ENCODE measurements at places on chromosomes 3 and 15.

- no peak for DNase-seq
These were observed 110.7 kb upstream of the TMCO5A start for GRCh38 chr15:37823601-37824275.

DNA sequence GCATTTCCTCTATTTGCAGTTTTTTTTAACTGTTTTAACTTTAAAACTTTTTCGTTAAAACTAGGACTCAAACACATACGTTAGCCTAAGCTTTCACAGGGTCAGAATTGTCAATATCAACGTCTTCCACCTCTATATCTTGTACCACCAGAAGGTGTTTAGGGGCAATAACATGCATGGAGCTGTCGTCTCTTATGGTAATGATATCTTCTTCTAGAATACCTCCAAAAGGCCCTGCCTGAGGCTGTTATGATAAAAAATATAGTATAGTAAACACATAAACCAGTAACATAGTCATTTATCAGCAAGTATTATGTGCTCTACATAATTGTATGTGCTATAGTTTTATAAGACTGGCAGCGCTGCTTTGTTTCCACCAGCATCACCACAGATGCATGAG, 76.3 kb upstream of the MLF1 start:
- DNase-seq = no peak

- no peak for DNase-seq
These were observed 63.6 kb upstream of the MEF2A start for GRCh38 chr15:99502182-99502581.

- no peak for DNase-seq
These were observed 698 bp downstream of the IL1RAP start for GRCh38 chr3:190514413-190515153.

- DNase-seq = no peak
These were observed 473.3 kb downstream of the OTOL1 start for GRCh38 chr3:161969867-161970266.

DNA sequence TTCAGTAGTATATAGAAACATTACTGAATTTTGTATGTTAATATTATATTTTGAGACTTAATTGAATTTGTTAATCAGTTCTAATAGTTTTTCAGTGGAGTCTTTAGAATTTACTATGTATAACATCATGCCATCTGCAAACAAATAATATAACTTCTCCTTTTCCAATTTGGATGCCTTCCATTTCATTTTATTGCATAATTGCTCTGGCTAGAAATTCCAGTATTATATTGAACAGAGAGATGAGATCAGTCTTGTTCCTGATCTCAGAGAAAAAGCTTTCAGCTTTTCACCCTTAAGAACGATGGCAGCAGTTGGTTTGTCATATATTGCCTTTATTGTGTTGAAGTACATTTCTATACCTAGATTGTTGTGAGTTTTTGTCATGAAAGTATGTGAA, 40.4 kb downstream of the OR4F15 start:
- DNase-seq = no peak

- no peak for DNase-seq
These were observed 5.4 kb upstream of the CYP1A1 start for GRCh38 chr15:74730619-74731316.

- peak; percentile 94 for DNase-seq
These were observed 618.1 kb downstream of the PYDC2 start for GRCh38 chr3:192079098-192079497.

- DNase-seq = no peak
These were observed 127.2 kb upstream of the PLSCR5 start for GRCh38 chr3:146732325-146732724.

DNA sequence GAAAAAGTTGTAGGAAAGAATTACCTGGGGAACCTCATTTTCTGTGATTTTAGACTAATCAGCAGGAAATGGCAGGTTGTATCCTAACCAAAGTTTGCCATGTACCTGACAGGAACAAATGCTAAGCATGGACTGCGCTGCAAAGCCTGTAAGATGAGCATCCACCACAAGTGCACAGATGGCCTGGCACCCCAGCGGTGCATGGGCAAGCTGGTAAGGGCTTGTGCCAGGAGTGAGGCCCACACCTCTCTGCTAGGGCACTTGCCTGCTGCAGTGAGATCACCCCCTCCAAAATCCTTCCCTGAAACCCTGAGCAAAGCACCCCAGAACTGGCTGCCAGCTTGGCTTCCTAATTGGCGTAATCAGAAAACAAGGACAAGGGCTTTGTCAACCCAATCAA, 102.6 kb downstream of the STAC start:
- no peak for DNase-seq

DNA sequence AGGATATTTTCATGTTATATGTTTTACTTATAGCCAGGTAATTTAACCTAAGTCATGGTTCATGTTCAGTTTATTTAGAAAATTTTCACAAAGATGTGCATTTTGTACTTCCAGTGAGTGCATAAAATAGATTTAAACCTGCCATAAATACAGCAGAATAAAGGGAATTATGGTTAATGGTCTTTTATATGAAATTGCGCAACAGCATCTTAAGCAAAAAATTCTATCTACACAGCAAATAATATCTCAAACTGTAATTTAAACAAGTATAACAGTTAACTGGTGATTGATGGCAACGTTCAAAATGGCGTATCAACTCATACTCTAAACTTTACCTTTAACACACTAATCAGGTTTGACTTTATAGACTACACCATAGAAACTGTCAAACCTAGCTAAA, 97.6 kb downstream of the ROBO1 start:
- DNase-seq = no peak

GRCh38 chr15:40300771-40301170, 7.0 kb downstream of the PLCB2 start:
- no peak for DNase-seq

- DNase-seq = no peak
These were observed 458.0 kb downstream of the ZNF385D start for GRCh38 chr3:21292971-21293370.

GRCh38 chr3:126342991-126343648, 14.1 kb downstream of the KLF15 start:
- no peak for DNase-seq

GRCh38 chr15:58908550-58909309, 24.7 kb downstream of the SLTM start:
- DNase-seq = no peak

- DNase-seq = peak; percentile 93
These were observed at the start of gene MED12L for GRCh38 chr3:151085227-151085888. Gene MED12L (plus strand): TSS chr3:151085664. CDS start chr3:151086927, 1,263 bp downstream.

DNA sequence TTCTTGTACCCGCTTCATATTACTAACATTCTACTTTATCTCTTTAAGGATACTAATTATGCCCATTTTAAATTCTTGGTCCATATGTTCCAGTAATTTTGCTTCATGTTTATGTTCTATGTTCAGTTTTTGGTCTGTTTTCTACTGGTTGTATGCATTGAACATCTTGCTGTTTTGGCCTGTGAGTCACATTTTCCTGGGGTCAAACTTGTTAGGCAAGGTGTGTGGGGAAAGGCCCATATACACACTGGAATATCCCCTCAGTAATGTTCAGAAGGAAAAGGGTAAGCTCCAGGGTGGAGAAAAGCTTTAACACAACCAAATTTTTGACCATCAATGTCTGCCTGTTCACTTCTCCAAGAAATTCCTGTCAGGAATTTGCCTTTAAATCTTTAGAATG, 337.7 kb downstream of the SLC9A9 start:
- no peak for DNase-seq

DNA sequence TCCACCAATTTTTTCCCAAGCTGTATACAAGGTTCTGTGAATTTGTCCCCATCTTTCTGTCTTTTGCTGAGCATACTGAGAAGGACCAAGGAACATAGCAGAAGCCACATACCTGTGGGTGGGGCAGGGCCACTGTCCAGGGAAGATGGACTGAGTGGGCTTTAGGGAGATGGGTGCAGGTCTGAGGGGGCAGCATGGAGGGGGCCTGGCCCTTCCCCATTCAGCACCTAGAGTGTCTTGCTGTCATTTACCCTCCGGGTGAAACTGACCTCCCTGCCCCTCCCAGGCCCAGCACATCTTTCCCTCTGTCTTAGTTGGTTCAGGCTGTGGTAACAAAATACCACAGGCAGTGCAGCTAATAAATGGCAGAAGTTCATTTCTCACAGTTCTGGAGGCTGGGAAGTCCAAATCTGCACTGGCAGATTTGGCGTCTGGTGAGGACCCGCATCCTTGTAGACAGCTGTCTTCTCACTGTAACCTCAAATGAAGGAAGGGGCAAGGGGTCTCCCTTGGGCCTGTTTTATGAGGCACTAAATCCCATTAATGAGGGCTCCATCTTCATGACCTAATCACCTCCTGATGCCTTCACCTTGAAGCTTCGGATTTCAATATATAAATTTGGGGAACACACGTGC, 180.0 kb upstream of the SMAD3 start:
- no peak for DNase-seq

DNA sequence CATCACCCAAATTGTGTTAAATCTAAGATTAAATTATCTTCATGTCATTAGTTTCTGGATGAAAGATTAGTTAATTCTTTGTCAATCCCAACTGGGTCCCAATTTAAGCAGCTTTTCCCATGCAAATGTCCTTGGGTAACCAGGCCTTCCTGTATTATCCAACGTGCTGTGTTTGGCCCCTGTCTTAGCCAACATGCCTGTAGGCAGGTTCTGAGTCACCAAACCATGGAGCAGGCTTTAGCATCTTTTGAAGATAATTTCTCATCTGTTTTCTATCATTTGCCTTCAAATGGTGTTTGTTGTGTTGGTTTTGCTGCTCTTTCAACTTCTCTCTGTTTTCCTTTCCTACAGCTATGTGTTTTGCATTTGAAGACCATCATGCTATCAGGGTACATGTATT, 216.2 kb downstream of the ITPR1 start:
- no peak for DNase-seq

- DNase-seq = peak; percentile 3
These were observed 179.7 kb upstream of the NDN start for GRCh38 chr15:23866832-23867231.

DNA sequence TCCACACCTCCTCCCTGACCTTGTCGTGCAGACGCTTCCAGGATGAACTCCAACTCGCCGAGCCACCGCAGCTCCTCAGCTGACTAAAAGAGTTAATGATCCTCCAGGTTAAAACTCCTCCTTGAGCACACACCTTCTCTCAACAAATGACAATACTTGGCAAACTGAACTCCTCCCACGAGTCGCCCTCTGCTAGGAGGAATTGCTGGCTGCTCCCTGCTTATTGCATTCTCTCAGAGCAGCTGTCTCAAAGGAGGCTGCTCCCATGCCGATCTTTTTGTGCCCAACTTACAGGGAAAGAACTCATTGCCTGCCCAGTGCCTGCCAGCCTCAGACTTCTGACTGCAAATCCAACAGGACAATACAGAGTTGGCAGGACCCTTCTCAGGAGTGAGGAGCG, at the start of gene ATP13A4:
Gene ATP13A4 (minus strand): TSS at position 85 of the 400 bp plus-strand sequence. CDS start 96 bp downstream, outside the sequence.
- DNase-seq = peak; percentile 46

GRCh38 chr3:193897288-193897687, 238.7 kb upstream of the HES1 start:
- no peak for DNase-seq

DNA sequence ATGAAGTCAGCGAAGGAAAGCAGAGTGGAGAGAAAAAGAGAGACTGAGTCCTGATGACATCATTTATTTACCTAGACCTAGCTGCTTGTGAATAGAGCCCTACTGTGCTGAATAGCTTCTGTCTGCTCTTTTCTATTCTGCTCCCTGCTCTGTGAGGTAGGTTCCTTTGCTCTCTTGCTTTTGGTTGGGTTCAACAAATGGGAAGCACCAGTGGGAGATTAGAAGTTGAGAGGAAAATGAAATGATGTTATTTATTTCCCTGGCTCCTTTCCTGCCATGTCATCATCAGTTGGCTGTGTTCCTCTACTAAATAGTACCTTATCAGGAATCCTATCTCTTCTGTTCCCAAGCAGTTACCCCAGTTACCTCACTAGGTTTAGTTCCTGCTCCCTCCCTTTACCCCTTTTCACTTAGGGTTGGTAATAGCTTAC, 23.5 kb downstream of the DTWD1 start:
- no peak for DNase-seq

- no peak for DNase-seq
These were observed 4.1 kb downstream of the DET1 start for GRCh38 chr15:88542342-88542733.

DNA sequence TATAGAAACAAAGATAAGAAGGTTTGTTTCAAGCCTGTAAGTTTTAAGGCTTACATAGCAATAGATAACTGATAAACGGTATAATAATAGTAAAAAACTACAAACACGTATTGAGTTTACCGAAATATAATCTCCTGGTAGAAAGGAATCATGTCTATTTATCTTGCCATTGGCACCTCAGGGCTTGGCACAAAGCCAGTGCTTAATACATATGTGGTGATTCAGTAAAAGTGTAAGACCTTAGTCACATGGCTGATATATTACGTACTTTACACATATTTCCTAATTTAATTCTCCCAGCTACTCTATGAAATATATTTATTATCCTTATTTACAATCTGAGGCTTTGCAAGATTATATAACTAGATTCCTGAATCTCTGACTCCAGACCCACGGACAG, 32.0 kb upstream of the SLCO3A1 start:
- DNase-seq = no peak

DNA sequence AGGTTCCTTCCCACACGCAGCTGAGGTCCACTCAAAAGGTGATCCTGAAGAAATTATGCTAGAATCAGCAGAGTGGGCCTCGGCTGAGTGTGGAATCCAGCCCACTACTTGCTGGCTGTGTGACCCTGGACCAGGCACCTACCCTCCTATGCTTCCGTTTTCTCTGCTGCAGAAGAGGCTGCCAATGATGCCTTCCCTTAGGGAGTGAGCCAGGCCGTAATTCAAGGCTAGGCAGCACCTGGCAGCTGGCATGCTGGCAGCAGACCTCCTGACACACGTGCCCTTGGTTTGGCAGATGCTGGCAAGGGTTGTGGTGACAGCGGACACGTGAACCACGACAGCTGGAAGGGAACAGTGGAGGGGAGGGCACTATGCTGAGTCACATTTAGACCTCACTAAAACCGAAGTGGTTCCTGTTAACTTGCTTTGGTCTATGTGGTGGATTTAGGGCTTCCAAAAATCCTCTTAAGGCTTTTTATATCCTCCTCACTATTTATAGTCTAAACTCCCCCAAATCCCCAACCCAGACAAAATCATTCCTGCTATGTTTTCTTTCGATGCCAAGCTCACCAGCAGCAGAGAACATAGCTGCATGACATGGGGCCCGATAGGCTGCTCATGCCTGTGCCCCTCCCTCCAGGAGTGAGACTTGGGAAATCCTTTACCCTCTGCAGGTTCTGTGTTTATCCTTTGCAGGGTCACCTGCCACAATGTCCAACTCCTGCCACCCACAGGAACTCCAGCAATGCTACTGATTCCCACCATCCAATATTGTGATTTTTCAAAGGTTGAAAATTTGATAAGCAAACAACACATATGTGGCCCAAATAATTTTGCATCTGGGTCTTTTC, 10.6 kb upstream of the PCSK6 start:
- DNase-seq = peak; percentile 15

DNA sequence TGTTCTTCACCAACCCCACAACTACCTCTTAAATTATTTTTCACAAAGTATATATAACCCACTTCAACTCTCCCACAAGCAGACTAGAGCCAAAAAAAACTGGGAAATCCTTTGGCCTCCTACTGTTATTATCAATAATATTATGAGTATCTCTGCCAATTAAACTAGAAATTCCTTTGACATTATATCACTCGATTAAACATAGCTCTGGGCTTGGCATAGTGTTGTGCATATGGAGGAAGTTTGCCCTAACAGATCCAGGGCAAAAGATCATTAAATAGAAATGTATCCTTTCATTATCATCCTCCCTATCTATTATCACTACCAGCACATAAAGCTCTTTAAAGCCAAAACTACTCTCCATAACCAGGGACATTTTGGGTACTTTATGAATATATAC, 74.9 kb downstream of the OSBPL10 start:
- no peak for DNase-seq

GRCh38 chr3:32323604-32324003, 68.0 kb upstream of the CMTM7 start:
- no peak for DNase-seq

All from NCI-H774 (cell line).